AG09309 (cell line): ENCODE measurements at places on chromosomes 12 and 14.

DNA sequence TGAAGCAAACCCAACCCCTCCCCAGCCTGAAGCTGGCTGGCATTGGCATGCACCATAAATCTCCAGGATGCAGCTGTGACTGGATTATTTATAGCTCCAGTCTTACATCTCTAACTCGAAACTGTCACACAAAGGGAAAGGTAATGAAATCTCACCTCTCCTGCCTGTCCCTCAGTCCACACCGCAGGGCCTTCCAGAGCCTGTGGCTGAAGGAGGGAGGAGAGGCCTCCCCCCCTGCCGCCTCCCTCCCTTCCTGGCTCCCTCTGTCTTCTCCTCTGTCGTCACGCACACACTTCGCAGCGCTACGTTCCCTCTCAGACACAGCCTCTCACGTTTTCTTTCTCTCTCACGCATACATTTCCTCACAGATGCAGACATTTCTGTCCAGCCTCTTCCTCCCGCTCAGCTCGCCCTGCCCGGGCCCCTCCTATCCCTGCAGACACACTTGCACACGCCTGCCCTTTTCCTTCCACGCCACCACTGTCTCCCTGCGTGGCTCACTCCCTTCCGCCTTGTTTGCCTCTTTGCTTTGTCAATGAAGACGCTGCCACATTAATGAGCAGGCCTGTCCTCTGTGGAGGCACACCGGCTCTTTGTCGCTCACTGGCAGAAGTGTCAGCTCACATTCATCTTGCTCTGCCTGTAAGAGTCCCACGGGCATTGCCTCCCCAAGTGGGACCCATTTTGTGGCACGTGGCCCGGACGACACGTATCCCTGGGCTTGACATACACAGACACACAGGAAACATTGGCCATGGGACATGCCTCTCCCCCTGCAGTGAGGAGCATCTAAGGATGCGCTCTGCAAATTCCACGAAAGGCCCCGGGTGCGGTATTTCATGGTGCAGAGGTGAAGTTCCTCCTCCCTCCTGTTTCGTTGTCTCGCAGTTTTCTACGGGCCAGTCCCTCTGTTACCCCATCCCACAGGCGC, 27.9 kb downstream of the IRF2BPL start:
- DNase-seq, result no peak

- peak; percentile 78 for DNase-seq
Observed at GRCh38 chr14:53391631-53392285, 238.6 kb upstream of the DDHD1 start.

DNA sequence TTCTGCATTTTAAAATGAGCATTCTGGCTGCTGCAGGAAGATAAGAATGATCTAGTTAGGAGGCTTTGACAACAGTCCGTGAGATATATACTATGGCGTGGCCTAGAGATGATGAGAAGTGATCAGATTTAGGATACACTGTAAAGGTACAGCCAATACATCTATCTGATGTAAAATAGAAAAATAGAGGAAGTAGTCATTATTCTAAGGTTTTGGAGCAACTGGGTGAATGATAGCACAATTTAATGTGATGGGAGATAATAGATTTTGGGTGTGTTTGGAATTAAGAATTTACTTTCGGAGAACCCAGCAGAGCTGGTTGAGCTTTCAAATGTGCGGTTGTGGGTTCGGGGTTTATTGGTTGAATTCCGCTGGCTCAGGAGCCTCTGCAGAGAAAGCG, at the start of gene ANP32D:
Gene ANP32D, plus strand, starts transcription at position 301 of the 400 bp plus-strand sequence. CDS start 106 bp downstream, outside the sequence.
- no peak for DNase-seq

GRCh38 chr12:45268672-45269411, 52.9 kb downstream of the ANO6 start:
- DNase-seq, result peak; percentile 48

- no peak for DNase-seq
Observed at GRCh38 chr12:84732828-84733340, 179.7 kb downstream of the SLC6A15 start.

DNA sequence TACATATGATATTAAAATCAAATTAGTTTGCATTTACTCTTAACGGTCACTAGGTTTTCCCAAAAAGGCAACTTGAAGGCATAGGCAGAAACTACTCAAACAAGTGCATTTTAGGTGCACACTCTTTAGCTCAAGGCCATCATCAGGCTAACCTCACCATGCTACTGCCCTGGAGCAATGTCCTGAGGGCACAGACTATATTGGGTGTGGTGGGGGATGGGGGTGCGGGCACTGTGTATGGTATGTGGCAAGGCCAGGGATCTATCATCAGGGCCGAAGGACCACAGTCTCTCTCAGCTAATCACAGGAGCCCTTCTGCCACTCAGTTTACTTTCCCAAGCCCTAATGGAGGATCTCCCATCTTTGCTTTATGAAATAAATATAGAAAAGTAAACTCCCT, 51.9 kb downstream of the SH2B3 start:
- DNase-seq, result no peak

DNA sequence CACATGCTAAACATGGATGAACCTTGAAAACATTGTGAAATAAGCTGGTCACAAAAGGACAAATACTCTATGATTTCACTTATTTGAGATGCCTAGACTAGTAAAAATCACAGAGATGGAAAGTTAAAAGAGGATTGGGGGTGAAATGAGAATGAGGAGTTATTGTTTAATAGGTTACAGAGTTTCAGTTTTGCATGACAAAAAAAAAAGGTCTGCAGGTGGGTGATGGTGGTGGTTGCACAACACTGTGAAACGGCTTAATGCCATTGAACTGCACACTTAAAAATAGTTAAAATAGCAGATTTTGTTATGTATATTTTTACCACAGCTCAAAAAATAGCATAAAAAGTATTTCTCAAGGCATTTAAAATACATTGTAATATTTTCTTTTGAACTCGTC, 151.9 kb upstream of the NRXN3 start:
- no peak for DNase-seq

DNA sequence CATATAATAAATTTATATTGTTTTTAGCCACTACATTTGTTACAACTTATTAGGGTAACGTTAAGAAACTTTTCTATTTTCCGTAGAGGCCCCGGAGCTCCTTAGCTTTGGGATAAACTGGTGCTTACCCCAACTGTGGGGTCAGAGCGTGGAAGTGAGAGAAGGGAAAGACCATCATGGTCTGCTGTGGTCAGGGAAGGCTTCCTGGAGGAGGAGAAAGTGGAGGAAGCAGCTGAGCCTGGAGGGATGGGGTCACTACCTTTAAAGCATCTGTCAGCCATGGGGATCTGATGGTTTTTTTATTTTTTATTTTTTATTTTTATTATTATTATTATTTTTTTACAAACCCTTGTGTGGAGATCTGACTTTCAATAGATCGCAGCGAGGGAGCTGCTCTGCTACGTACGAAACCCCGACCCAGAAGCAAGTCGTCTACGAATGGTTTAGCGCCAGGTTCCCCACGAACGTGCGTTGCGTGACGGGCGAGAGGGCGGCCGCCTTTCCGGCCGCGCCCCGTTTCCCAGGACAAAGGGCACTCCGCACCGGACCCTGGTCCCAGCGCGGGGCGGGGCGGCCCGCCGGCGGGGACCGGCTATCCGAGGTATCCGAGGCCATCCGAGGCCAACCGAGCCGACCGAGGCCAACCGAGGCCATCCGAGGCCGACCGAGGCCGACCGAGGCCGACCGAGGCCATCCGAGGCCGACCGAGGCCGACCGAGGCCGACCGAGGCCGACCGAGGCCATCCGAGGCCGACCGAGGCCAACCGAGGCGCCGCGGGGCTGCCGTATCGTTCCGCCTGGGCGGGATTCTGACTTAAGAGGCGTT, 1101.2 kb upstream of the TMEM132C start:
- peak; percentile 73 for DNase-seq

DNA sequence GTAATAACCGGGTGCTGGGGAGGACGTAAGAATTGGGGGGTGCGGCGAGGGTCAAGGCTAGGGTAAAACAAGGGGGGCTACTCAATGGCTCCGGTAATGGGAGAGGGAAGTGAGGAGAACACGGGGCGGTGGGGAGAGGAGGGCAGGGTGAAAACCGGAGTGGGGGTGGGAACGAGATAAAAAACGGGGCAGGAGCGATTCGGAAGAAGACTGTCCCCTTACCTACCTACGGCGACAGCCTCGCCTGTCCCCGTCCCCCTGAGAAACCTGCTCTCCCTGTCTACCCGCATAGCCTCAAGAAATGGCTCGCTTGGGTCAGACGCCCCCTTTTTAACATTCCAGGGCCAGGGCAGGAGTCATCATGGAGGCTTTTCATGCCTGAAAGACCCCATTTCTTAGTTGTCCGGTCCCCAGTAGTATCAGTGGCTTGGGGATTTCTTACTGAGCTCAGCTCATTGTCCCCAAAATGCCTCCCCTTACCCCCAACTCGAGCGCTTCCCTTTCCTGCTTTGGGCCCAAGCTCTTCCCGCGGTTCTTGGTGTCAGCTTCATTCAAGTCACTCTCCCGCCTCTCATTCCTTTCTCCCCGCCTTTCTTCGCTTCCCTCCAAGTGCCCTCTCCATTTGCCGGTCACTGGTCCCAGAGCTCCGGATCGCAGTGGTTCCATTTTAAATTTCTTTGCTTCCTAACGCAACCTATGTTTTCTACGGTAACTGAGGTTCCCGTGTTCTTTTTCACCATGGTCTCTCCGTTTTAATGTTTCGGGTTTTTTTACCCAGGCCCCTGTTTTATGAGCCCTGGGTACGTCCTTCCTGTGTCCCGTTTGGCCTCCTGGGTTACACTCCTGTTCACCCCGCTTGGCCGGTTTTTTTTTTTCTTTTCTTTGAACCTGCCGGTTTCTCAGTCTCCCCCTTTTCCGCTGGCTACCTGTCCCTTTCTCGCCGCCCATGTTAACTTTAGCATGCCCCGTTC, 1.2 kb upstream of the WSB2 start:
- DNase-seq, result no peak

DNA sequence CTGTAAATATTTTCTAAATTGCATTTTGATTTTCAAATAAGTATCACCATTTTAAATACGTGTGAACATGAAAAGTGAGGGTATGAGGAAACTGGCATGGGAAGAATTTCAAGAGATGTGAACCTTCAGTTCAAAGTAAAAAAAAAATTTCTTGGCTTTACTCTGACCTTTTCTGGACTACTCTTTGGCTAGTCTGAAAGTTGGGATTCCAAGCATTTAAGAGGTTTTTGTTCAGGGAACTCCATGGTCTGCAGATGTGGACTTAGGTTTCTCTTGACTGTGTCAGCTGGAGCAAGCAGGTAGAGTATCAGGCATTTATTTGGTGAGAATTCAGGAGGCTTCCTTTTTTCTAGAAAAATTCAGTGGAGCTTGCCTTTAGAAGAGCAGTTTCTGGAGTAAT, 311.6 kb downstream of the LRIG3 start:
- no peak for DNase-seq

DNA sequence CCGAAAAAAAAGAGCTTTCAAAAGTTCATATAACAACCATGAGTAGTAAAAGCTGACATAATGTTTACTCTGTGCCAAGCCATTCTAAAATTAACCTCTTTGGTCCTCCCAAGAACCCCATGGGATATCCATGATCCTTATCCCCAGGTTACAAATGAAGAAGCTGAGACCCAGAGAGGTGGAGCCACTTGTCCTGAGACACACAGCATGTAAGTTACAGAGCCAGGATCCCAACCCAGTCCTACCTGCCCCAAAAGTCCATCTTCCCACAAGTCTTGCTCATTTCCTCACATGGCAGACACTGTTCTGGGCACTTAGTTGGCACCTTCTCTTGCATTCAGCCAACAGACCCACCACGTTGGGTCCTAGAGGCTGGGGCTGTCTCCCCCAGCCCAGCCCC, 37.1 kb downstream of the TRPV4 start:
- DNase-seq, result no peak

DNA sequence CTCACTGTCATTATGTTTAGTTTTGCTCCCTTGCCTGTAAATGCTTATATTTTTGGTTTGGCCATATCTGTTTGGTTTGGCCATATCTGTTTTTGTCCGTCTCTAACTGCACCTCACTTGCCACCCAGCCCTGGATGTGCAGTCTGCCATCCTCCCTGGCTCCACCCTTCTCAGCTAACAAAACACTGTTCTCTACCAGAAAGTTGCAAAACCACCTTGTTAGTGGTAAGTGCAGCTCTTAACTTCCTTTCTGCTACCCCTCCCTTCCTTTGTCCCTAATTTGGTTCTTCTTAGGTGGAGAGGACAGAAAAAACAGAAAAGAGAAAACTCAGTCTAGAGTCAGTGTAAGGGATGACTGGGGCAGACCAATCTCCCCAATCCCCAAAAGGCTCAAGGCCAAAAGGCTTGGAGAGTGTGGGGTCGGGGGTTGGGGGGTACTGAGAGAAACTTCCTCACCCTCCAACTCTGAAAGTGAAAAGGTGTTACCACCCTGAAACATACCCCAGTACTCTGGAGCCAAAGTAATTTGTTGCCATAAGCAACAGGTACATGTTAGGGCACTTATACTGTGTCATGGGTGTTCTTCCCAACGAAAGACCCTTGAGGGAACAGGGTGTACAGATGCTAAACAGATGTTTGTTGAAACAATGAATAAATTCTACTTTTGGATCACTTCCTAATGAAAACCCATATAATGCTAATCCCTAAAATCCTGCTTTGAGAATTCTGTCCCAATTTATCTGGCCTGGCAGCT, 5.0 kb downstream of the BIN2 start:
- DNase-seq, result no peak
